ENCODE measurements at places on chromosomes 7 and 10.

- DNase-seq: no peak
These were observed 81.8 kb downstream of the SPAG6 start for GRCh38 chr10:22427101-22427500.

DNA sequence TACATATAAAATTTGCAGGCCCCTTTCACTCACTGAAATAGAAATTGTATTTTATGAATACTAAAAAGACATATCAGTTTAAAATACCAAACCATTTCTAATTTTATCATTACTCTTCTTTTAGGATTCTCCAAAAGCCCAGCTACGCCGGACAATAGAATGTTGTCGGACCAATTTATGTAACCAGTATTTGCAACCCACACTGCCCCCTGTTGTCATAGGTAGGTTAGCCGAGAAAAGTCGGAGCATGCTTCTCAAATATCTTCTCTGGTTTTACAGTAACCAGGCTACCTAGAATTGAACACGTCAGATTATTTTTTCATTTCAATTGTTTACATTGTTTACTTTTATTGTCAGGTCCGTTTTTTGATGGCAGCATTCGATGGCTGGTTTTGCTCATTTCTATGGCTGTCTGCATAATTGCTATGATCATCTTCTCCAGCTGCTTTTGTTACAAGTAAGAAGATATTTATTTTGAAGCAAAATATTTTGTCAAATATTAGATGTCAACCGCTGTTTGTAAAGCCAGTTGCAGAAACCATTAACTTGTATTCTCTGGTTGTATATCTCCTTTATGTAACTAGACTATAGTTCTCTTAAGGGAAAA, 57.6 kb downstream of the MMRN2 start:
- DNase-seq: peak; percentile 2

DNA sequence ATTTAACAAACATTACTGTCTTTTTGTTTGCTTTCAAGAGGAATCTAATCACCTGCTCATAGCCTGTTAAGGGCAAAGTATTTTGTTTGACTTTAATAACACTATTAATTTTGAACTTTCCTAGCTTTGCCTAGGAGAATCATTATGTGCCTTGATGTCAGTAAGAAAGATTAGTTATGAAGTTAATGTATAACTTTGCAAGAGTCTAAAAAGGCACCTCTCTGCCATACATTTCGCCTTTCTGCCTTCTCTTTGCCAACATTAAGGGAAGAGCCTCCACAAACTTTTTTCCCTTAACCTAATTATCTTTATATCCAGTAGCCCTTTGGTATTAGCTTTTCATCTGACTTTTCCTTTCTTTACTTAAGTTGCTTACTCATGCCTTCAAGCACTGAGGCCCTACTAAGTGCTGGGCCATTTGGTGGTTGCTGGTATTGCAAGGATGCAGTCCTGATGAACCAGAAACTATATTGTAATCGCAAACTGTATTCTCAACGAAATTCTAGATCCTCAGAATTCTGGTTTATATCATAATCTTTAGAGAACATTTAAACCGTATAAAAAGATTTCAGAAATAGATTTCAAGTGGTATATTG, 108.5 kb downstream of the SND1 start:
- no peak for DNase-seq

DNA sequence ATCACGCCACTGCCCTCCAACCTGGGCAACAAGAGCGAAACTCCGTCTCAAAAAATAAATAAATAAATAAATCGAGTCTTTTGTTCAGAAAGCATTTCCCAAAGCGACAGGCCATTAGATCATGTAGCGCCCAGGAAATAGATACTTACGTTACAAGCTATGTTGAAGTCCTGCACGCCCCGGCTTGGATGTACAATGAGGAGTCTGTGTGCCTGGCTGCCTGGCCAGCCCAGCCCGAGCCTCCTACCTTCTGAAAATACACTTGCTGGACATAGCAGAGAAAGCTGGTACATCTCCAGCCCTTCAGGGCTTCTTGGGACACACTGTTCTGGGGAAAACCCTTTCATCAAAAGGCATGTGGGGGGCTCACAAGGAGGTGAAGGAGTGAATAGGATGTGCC, 22.1 kb downstream of the FGFR2 start:
- DNase-seq: no peak

GRCh38 chr10:43964486-43964885, 315.8 kb upstream of the ZNF32 start:
- no peak for DNase-seq

DNA sequence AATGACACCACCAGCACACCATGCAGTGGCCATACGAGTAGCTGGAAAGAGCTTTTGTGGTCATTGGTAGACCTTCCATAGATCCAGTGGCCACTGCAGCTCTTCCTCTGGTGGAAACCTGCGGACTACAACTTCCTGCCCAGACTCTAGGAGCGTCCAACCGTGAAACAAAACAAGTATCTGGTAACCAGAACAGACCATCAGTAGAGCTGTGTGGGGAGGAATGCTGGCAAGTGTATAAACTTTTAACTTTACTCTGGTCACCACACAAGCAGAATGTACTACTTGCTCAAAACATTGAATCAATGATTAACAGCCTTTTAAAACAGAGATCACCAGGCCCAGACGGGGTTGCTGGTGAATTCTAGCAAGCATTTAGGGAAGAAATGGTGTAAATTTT, 154.7 kb upstream of the DGKB start:
- no peak for DNase-seq

DNA sequence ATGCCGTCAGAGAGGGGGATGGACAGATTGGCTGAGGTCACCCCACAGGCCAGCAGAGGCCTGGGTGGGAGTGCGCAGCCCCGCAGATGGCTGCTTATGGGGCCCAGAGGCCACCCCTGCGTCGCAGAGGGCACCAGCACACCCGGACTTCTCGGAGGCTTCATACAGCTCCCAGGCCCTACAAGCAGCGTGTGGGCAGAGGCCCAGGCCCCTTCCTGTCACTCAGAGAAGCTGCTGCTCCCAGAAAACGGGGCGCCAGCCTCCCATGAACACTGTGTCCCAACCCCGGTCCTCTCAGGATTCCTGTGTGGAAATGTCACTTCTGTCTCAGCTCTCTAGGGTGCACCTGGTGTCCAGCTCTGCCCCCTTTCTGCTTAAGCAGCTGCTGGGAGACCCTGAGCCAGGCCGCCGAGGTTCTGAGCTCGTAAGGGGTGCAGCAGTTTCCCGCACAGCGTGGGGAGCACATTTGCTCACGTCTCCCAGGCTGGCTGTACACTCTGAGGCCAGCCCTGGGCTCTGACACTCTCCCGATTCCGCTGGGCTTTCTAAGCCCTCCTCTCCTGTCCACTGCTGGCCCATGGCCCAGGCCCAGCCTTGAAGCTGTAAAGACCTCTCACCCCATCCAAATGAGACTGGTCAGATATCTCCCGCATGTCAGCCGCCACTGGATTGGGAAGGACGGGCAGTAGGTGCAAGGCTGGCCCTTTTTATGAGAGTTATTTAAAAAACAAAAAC, 6.8 kb downstream of the GPR146 start:
- no peak for DNase-seq

- DNase-seq: no peak
These were observed 34.2 kb upstream of the GNA12 start for GRCh38 chr7:2878306-2878705.

- no peak for DNase-seq
These were observed 49.6 kb downstream of the SHH start for GRCh38 chr7:155762655-155763054.

GRCh38 chr7:20816372-20816959, 29.8 kb upstream of the SP8 start:
- DNase-seq: no peak

GRCh38 chr10:30282221-30282620, 66.9 kb downstream of the MTPAP start:
- DNase-seq: no peak

DNA sequence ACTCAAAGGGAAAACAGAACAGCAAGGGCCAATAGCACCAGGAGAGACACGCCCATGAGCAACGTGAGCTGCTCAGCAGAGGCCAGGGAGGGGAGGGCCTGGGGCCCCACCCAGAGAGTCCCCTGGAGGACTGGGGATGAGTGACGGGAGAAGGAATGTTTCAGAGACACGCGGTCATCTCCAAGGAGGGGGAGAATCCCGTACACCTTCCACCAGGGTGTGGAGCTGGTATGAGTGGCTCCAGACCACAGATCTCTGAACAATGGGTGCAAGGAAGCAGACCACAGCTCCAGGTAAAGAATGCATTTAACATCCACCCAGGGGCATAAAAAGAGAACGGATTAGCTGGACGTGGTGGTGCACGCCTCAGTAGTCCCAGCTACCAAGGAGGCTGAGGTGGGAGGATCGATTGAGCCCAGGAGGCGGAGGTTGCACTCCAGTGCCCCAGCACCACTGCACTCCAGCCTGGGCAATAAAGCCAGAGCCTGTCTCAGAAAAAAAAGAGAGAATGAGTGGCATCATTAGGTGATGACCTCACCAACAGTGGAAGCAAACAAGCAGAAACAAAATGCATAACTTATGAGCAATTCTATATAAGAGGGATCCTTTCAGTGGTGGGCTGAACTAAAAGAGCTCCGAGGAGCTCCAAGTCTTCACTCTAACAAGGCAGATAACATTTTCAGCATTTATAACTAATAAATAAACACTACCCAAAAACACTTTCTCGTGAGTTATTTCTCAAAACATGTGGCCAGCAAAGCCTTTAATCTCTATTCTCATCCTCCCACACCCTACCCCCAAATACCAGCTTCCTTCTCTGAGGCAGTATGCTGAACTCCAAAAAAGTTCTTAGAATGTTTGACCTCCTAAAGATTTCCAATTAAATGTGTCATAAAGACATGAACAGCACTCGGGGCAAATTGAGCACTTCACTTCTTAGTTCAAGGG, 12.5 kb downstream of the PSAP start:
- no peak for DNase-seq

DNA sequence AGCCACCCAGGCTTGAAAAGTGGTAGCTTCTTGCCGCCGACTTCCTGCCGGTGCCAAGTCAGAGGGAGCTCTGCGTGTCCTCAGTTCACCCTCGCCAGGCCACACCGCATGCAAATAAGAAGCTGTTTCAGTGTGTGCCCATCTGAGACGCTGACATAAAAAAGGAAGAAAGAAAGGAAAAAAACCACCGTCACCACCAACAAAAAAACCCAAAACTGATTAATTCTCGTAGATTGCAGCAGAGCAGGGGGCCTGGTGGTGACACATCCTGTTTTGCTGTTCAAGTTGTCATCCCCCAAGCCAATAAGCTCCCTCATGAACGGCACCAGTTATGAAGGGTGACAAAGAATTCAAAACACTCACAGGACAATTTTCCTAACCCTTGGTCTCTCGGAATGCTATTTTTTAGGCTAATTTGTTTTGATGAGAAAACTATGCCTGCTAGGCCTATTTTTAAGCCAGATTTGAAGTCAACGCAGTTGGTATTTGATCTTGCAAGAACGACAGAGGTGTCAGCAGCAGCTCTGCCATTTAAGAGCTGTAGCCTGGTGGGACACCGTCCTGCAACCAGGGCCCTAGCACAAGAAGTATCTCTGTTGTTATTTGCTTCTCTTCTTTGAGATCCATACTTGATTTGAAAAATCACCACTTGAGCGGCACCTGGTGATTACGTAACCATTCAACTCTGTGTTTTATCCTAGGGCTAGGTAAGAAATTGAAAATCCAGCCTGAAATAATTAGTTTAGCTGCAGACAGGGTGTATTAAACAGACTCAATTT, 145.6 kb downstream of the PFKFB3 start:
- DNase-seq: no peak

DNA sequence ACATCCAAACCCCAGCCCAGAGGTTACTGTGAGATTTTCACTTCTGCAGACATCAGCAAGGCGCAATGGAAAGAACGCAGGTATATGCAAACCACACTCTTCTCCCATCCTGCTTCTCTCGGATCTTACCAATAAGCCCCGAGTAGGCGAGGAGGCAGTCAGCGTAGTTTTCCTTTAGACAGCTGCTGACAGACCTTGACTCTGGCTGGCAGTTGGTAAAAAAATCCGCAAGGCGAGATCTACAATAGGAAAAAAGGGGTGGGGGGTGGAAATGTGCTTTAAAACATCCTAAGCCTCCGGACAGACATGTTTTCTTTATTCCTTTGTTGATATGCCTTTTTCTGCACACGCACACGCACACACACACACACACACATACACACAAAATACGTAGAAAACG, 176.5 kb downstream of the GFRA1 start:
- no peak for DNase-seq

GRCh38 chr10:71715860-71716259, 3.7 kb downstream of the C10orf105 start:
- DNase-seq: no peak

DNA sequence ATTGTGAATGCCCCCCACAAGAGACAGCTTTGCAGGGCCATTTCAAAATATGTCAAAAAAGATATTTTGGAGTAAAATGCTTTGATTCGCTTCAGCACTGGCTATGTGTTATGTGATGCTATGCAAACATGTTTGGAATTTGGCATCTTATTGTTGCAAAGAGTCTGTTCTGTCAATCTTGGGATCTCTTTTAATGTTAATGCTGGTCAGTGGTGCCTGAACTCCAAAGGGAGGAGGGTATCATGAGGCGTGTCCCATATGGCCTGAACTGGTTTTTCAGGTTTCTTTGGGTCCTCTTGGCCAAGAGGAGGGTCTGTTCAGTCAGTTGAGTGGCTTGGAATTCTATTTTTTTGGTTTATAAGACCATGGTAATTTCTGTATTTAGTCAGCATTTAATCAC, 81.4 kb downstream of the HECW1 start:
- DNase-seq: no peak

DNA sequence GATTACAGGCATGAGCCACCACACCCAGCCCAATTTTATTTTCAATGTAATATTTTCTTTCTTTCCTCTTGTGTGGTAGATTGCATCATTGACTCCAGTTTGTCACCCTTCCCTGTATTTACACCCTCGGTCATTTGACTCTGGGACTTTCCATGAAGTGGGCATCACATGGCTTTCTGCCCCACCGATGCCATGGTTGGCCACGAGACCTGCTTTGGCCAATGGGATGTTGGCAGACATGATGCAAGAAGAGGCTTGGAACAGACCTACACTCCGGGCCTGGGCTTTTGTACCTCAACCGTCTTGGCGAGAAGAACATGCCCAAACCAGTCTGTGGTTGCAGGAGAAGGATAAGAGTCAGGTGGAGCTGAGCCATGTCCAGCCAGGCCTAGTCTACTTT, 38.8 kb upstream of the CACUL1 start:
- DNase-seq: no peak

DNA sequence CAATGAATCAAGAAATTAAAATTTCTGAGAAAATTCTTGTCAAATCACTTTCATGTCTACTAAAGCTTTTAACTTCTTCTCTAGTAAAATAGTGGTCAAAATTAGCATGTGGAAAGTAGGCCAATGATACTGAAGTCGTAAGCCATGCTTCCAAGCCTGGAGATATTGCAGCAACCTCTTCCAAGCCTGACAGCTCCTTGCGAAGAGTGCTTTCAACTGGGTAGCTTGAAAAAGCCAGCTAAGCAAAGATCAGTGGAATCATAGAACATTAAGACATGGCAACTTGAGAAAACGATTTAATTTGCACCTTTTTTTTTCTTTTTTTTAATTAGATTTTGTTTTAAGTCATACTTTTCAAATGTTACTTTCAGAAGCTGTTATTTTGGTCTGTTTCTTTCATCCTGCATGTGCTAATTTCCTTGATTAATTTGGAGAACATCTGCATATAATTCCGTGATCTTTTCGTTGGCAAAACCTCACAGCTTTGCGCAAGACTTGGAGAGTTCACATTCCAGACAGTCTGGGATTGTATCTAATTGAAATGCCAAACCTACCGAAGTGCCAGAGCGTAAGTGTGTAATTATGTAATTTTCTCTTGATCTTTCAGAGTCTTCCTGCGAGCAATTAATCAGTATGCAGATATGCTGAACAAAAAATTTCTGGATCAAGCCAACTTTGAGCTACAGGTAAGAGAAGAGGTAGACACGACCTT, 142.2 kb upstream of the INSYN2A start:
- no peak for DNase-seq

- DNase-seq: no peak
These were observed 194.2 kb upstream of the SVIL start for GRCh38 chr10:29828956-29829355.
